Chondrocyte (in vitro differentiated cells): ENCODE measurements at places on chromosomes 1 and 21.

GRCh38 chr1:181137217-181137743 is 48.8 kb downstream of the IER5 start:
- no peak for DNase-seq

GRCh38 chr1:38246955-38247952 is 200.7 kb upstream of the POU3F1 start:
- DNase-seq, result no peak

GRCh38 chr1:109878531-109879104 is 32.0 kb upstream of the CSF1 start:
- DNase-seq, result no peak

DNA sequence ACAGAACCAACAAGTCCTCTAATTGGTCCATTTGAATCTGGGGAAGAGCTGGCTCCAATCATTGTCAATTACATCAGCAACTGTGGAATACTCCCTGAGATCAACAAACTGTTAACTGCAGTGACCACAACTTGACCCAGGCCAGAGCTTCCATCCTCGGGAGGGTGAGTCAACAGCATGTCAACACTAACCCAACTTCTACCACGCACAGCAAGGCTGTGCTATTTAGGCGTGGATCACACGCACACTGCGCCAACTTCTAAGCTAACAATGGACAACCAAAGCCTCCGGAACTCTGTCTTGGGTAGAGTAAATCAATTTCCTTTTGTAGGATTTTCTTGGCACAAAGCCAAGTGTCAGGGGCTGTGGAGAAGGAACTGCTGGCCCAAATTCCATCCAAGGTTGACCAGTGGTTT is 30.4 kb downstream of the APP start:
- no peak for DNase-seq

DNA sequence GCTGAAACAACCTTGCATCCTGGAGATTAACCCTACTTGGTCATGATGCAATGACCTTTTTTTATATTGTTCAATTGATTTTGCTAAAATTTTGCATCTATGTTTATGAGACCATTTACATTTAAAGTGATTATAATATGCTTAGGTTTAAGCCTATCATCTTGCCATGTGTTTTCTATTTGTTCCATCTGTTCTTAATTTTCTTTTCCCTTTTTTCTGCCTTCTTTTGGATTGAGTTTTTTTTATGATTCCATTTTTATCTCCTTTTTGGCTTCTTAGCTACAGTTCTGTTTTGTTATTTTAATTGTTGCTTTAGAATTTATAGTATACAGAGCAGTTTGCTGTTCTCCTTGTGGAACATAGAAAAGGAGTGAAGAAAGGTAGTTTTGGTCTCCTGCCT is 385.1 kb upstream of the USP24 start:
- no peak for DNase-seq

- no peak for DNase-seq
These were observed 49.6 kb downstream of the SLC9C2 start for GRCh38 chr1:173553312-173553711.

GRCh38 chr1:221868593-221869303 is 126.9 kb upstream of the DUSP10 start:
- no peak for DNase-seq

GRCh38 chr1:152182431-152182830 is 23.4 kb upstream of the RPTN start:
- no peak for DNase-seq

DNA sequence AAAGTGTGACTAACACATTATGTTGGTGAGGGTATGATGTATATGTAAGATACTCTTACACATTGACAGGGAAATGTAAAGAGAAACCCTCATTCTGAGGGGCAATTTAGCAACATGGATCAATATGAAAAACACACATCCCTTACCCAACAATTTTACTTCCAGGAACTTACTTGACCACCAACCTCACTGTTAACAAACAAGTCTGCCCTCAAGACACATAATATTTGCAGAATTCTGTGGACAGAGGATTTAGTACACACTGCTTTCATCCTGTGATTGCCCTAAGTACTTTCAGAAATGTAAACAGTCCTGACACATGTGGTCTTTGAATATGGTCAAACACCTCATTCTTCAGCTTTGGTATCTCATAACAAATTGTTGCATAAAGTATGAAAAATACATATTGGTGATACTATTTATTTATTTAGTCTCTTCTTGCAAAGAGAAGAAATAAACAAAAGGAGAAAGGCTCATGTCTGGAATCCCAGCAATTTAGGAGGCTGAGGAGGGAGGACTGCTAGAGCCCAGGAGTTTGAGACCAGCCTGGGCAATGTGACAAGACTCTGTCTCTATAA is 6.9 kb downstream of the USP48 start:
- DNase-seq, result no peak

GRCh38 chr1:43772978-43773377 is 65.6 kb downstream of the ST3GAL3 start:
- no peak for DNase-seq

DNA sequence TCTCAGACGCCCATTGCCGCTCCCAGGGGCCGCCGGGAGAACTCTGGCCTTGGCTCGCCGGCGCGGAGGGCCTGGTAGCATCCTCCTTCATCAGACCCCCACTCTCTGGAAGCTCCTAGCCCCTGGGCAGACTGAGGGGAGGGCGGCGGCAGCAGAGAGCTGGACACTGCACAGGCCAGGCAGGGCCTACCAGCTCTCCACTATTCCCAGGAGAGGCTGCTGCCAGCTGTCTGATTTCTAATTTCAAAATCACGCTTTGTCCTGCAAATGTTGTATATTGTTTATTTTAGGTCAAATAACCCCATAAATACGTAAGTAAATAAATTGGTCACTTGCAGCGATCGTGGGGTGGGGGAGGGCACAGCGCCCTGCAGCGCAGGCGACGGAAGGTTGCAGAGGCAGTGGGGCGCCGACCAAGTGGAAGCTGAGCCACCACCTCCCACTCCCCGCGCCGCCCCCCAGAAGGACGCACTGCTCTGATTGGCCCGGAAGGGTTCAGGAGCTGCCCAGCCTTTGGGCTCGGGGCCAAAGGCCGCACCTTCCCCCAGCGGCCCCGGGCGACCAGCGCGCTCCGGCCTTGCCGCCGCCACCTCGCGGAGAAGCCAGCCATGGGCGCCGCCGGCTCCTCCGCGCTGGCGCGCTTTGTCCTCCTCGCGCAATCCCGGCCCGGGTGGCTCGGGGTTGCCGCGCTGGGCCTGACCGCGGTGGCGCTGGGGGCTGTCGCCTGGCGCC is at the start of gene MTARC1:
MTARC1 (plus strand) TSS at position 577 of the 732 bp plus-strand sequence; CDS start at position 609, 32 bp downstream.
- no peak for DNase-seq

- DNase-seq, result no peak
These were observed 474.7 kb downstream of the NUF2 start for GRCh38 chr1:163796394-163796821.

DNA sequence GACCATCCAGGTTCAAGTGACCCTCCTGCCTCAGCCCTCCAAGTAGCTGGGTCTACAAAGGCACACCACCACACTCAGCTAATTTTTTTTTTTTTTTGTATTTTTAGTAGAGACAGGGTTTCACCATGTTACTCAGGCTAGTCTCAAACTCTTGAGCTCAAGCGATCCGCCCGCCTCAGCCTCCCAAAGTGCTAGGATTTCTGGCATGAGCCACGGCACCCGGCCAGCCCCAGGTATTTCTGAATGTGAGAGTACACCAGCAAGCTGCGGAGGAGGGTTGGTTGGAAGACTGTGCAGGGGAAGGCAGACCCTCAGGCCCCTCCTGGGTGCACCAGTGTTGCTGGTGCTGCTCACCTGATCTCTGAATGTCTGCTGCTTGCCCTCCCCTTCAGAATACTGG is 33.1 kb upstream of the SIM2 start:
- no peak for DNase-seq

GRCh38 chr1:24688621-24689195 is 45.6 kb downstream of the SRRM1 start:
- DNase-seq, result no peak

DNA sequence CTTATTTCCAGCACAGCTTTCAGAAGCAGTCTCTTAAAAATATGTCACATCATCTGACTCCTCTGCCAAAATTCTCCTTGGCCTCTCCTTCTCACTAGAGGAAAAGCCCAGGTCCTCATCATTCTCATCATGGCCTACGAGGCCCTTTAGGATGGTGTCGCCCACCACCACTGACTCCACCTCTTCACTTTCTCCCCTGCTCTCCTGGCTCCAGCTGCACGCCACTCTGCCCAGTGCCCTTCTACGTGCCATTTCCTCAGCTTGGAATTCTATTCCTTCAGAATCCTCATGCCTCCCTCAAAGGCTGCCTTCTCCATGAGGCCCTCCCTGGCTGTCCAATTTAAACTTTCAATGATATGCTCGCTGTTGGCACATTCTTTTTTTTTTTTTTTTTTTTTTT is 25.3 kb upstream of the BTG2 start:
- DNase-seq, result no peak

DNA sequence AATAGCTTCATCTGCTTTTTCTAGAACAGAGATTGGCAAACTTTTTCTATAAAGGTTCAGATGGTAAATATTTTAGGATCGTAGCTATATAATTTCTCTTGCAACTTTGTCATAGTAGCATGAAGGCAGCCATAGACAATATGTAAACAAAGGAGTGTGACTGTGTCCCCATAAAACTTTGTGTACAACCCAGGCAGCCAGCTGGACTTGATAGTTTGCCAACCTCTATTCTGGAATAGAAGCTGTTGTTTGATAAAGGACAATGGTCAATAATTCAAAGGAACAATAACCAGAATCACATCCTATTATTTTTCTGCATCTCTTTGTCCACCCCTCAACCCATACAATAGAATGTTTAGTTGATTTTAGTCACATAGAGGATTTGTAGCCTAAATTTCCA is 286.7 kb downstream of the LMX1A start:
- DNase-seq, result no peak

GRCh38 chr1:227427411-227427810 is 109.1 kb upstream of the CDC42BPA start:
- no peak for DNase-seq

- DNase-seq, result no peak
These were observed 4.2 kb upstream of the KRTAP12-1 start for GRCh38 chr21:44686000-44686781.

DNA sequence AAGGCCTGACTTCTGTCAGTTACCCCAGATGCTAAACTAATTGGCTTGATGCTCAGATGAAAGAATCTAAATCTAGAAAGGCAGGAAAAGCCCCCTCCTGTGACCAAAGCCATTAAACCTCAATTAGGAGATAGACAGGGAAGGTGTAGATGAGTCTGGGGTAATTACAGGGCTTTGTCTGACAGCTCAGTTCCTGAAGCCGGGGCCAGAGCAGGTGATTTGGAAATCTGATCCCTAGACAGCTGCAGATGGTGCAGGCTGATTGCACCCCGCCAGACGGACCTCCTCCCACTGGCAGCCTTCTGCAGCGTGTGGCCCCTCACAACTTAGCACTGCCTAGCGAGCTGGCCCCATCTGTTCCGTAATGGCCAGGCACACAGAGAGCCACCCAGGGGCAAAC is 395.1 kb downstream of the HLX start:
- DNase-seq, result no peak

GRCh38 chr1:25856856-25857255 is 2.4 kb downstream of the AUNIP start:
- no peak for DNase-seq

DNA sequence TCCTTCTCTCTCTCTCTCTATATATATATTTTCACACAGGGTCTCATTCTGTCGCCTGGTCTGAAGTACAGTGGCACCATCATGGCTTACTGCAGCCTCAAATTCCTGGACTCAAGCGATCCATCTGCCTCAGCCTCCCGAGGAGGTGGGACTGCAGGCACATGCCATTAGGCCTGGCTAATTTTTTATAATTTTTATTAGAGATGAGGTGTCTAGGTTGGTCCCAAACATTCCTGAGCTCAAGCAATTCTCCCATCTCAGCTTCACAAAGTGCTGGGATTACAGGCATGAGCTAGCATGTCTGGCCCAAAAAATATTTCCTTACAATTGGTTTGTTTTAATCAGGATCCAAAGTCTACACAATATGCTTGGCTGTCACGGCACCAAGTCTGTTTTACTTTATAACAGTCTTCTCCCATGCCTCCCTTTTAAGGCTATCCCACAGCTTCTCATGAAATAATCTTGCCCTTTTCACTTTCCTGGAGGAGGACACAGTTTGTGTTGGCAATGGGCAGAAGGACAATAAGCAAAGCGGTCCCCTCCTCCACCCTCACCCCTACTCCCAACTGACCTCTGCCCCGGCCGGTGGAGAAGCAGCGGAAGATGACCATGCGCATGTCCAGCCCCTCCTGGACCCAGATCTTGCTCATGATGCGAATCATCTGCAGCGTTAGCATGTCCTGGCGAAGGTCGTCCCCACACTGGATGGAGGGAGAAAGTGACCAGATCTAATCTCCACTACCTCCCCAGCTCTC is 28.2 kb upstream of the PPP1R15B start:
- DNase-seq, result no peak

DNA sequence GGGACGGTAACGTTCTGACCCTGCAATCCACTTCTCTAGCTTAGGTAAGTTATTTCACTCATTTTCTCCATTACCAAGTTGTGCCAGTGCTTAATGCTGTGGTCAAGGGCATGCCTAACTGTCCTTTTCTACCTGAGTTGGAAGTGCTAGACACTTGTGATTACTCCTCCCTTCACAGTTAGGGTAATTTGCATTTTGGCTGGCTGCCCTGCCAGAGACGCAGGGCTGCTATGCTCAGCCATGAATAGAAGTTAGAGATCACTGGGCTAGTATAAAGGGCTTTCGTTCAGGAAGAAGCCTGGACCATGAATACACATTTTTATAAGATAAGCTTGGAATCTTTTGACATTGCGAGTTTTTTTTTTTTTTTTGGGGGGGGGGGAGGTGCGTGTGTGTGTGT is 633.2 kb upstream of the NEGR1 start:
- no peak for DNase-seq

DNA sequence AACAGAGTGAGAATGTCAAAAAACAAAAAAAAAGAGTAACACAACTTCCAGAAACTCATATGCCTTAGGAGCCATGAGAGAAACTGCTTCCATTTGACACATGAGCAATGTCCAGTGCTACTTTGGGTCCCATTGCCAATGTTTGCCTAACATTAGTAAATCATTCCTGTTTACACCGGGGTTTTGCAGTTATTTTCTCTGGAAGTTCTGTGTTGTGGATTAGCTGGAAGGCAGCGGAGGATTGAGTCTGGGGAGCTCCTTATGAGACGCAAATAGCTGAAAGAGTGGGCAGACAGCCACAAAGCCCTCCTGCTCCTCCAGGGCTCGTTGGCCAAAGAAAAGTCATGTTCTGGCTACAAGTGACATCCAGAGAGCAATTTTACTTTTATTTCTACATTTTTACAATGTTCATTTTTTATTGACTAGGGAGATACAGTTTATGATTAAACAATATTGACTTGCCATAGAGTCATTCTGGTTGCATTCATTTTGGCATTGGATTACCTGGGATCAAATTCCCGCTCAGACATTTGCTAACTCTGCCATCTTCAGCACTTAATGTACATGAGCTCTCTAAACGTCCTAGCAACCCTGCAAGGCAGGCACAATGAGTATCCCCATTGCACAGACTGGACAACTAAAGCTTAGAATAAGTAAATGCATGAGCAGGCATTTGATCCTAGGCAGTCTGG is 66.4 kb upstream of the GALNT2 start:
- no peak for DNase-seq

GRCh38 chr1:221141606-221142285 is 262.5 kb downstream of the HLX start:
- DNase-seq, result no peak
